Mesothelial cell of epicardium (in vitro differentiated cells): ENCODE measurements at places on chromosomes 12 and 14.

DNA sequence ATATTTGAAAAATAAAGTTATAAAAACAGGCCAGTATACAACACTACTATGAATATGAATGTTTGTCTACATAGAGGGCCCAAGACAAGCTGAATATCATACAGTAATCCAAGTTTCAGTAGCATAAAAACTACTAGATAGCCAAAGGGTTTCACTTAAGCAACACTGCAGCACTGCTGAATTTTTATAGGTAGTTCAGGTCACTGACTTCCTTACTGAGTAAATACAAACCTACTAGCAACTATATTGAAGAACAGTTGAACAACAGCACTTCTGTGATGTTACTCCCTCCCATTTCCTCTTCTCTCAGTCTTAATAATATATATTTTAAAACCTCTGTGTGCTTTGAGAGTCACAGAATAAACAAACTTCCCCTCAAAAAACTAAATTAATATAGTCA is 42.7 kb downstream of the GTF2A1 start:
- no peak for DNase-seq

- no peak for DNase-seq
These were observed 89.2 kb downstream of the OTOGL start for GRCh38 chr12:80188576-80188975.

DNA sequence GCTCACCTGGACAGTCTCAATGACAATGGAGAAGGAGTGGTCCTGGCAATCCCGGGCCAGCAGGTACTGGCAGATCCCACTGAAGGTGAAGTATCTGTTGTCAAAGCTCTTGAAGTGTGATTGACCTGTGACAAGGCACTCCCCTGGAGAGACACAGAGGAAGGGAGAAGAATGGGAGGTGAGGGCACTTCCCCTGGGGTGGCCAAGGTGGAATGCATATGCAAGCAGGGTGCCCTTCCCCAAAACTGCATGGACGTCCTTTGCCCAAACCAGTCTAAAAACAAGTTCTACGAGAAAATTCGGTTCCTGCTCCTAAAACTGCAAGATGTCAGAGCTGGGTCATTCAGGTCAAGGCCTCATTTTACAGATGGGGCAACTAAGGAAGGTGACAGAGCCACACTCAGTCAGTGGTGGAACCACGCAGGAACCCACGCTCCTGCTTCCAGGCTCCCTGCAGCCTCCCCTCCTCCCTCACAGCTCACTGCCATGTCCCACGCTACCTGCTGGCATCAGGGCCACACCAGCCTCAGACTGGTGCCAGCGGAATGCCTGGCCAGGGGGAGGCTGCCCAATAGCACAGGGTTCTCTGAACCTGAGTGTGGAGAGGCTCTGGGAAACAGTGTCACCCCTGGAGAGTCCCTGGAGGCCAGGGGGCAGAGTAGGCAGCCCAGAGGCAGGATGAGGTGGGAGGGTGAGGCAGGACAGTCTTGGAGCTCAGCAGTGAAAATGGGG is 59.2 kb downstream of the VWF start:
- DNase-seq, result no peak

DNA sequence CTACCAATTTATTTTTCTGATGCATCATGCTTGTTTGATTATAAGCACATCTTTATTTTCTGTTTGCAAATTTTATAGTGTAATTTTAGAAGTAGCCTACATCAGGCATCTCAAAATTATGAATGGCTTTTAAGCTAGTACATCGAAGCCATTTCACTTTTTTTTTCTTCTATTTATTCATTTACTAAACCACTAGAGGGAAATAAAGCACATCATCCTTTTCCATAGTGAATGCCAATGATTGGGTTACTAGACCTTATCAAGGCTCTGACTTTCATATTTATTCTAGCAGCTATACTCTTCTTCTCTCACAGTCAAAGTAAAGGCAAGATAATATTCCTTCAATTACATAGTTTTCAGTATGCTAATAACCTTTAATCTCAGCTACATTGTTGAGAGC is 736.4 kb upstream of the LRFN5 start:
- no peak for DNase-seq

- no peak for DNase-seq
These were observed 73.3 kb downstream of the NCOR2 start for GRCh38 chr12:124493809-124494750.

DNA sequence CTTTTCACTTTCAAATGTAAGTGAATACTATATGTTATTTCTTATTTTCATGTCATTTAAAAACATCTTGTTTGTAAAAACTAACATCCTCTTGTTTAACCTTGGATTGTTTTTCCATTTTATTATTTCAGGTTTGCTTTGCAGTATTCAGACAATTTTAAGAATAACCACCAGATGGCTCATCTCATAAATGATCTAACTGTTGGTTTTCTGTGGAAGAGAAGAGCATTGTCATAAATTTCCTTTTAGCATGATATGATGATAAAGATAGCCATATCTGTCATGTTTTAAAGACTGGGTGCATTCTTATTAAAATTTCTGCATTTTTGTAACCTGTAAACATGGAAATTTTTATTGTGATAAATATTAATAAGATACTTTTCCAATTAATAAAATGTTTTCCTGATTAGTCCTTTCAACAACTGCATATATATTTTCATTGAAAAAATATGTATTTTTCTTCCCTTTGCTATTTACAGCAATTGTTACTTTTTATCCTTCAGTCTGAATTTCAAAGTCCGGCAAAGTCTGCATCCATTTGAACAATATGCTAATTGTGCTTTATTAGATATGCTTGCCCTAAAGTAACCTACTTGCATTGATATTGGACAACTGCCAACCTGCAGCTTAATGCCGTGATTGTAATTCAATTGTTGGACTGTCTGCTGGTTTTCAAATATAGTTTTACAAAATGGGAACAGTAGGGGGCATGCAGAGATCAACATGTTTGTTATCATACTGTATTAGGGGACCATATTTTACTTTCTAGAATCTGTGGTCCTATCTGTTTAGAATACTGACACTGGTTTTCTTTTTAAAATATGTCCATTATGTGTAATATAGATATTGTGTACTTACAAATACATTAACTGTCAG is 163.4 kb downstream of the GARIN6 start:
- no peak for DNase-seq

- no peak for DNase-seq
These were observed 29.8 kb upstream of the MDM1 start for GRCh38 chr12:68361953-68362352.
